ENCODE measurements at places on chromosomes 1 and 21.

DNA sequence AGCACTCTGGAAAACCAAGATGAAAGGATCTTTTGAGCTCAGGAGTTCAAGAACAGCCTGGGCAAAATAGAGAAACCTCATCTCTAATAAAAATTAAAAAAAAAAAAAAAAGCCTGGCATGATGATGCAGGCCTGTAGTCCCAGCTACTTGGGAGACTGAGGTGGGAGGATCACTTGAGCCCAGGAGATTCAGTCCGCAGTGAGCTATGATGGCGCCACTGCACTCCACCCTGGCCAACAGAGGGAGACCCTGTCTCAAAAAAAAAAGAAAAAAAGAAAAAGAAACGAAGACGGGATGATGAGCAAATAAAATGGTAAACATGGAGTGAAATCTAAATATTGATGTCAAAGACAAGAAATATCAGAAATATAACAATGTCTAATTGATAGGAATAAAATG is 31.6 kb downstream of the ATP2B4 start:
- DNase-seq: no peak

DNA sequence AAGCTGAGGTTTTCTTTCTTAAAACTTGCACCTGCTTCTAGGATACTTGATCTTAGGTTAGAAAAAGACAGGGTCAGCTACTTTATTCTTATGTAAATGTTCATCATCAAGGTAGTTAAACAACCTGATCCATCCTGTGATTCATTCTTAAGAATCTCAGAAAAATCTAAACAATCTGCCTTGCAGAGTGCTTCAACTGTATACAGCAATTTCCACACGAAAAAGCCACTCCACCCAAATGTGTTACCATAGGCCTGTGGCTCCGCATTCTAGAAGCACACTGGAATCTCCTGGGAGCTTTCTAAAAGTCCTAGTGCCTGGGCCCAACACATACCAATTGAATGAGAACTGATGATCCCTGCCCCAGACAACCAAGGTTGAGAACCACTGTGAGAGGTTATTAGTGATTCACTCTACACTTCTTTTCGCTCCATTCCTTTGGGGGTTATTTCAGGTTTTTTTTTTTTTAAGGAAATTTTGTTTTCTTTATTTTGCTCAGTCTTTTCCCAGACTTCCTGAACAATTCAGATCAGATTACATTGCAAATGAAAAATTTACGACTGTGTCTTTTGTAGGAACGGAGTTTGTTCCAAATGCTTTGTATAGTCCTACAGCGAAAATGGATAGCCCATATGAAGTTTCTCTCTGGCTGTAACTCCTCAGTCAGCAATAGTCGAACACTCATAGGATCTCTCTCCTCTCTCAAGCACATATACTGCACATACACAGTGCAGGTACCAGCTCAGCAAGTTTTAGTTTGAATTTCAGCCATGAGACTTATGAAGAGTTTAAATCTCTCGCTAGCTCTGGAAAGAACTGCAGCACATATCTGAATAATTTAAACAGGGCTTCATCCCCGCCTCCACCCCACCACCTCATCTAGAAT is 16.1 kb downstream of the SMYD2 start:
- DNase-seq: no peak

GRCh38 chr1:99681583-99681982 is 35.7 kb downstream of the PALMD start:
- no peak for DNase-seq

GRCh38 chr1:18339161-18339560 is 141.6 kb upstream of the KLHDC7A start:
- no peak for DNase-seq

GRCh38 chr1:106268070-106268469 is 788.4 kb upstream of the PRMT6 start:
- DNase-seq: no peak

GRCh38 chr1:58908561-58909560 is 125.0 kb upstream of the JUN start:
- DNase-seq: no peak

- DNase-seq: no peak
Observed at GRCh38 chr1:184276416-184276815, 110.4 kb upstream of the C1orf21 start.

- DNase-seq: no peak
Observed at GRCh38 chr1:42420911-42421585, 34.8 kb downstream of the ZMYND12 start.

GRCh38 chr1:25683177-25683576 is 66.6 kb downstream of the MAN1C1 start:
- DNase-seq: no peak

- no peak for DNase-seq
Observed at GRCh38 chr1:208606959-208607358, 362.8 kb upstream of the PLXNA2 start.

DNA sequence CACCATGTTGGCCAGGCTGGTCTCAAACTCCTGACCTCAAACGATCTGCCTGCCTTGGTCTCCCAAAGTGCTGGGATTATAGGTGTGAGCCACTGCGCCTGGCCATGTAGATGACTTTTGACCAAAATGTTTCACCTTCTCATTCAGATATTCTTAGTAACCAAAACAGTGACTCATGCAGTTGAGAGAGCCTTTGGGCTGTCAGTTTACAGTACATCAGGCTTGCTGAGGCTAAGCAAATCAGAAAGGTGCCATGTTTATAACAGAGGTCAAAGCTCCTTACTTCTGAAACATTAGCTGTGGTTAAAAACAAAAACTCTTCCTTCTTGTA is 21.0 kb downstream of the CNIH4 start:
- DNase-seq: no peak

- DNase-seq: no peak
Observed at GRCh38 chr1:39679821-39680220, 7.9 kb upstream of the NT5C1A start.

GRCh38 chr1:227131193-227131592 is 187.1 kb downstream of the CDC42BPA start:
- DNase-seq: no peak

- no peak for DNase-seq
Observed at GRCh38 chr1:166040202-166040997, 126.4 kb downstream of the FAM78B start.

Measured in stimulated activated CD4-positive, alpha-beta T cell treated with anti-CD3 and anti-CD28 coated beads, Interleukin-15, amount 100 ng/mL, for 1 hour (primary cell).